Right renal cortex interstitium (tissue), 3 donors: ENCODE measurements at places on chromosomes 2 and 18. TPM values are rescaled to one million over a fixed set of nuclear protein-coding genes. Genes with fewer than 3 reads are reported as not detected.

DNA sequence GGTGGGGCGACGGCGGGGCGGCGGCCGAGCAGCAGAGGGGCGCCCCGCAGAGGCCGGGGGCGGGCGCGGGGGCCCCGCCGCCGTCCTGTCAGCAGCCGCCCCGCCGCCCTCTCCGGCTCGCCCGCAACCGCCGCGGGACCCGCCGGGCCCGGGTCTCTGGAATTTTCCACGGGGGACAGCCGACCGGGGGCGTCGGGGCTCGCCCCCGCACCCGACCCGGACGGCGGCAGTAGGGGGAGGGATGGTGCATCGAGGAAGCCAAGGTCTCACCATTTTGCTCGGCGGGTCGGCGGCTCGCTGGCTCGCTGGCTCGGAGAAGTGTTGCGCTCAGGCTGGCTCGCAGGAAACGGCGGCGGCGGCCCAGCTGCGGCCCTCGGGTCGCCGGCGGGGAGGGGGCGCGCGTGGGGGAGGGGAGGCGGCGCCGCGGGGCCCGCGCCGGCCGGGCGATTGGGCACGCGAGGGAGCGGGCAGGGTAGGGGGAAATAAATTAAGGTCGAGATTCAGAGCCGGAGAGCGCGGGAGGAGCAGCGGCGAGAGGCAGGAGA lies 405 bp downstream of the PPP3R1 start:
- DNase-seq: no peak

DNA sequence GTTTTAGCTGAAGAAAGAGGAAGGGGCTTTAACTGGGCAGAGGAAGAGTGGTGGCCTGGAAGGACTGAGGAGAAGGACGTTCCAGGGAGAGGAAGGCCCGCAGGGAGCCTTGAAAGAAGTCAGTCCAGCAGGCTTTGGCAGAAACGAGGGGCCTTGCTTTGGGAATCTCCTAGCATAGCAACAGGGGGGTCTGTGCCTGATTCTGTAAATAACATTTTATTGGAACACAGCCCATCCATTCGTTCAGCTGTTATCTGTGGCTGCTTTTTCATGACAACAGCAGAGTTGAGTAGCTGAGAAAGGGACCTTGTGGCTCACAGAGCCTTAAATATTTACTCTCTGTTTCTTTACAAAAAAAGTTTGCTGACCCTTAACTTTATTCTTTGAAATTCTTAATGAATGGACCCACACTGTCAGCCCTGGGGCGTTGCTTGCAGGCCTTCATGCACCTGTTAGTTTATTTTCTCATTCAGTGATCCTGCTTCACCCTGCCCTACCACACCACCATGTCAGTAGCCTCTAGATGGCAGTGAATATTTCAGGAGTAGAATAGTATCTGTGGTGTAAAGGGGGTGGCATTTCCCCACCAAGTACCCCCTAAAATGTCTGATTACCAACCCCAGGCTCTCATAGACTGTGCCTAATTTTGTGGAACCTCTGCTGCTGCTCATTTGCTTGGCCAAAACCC lies 61.0 kb downstream of the MGAT5 start:
- no peak for DNase-seq

The NDUFB3 gene
- 131 TPM for polyA plus RNA-seq

The HOXD11 gene
- 42.6 TPM for polyA plus RNA-seq

The NEU2 gene
- not detected for polyA plus RNA-seq

The DSC1 gene
- polyA plus RNA-seq: 3.0 TPM

DNA sequence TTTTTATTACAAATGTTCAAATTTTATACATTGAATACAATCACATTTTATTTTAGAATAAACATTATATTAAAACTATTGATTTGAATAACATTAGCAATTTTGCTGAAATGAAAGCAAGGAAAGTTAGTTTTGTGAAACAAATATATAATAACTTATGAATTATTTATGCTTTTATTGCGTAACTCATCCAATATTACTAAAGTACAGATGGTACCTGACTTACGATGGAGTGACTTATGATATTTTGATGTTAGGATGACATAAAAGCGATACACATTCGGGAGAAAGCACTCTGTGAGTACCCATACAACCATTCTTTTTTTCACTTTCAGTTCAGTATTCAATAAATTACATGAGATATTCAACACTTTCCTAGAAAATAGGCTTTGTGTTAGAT lies 26.5 kb downstream of the GPR39 start:
- no peak for DNase-seq

DNA sequence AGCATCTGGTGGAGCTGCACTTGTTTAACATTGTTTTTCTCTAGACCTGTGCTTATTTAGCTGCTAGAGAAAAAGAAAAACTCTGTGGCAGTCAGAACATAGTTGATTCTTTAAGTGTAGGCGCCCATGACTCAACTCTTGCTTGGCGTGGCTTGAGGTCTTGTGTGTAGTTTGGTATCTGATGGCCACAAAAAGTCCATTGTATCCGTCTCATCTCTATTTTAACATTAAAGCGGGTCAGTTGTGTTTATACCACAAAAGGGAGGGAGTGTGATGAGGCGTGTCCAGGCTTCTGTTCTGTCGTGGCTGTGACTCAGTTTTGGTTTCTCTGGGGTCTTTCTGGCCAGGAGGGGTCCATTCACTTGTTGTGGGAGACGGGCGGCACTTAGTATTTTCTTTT lies 24.2 kb upstream of the UGT1A8 start:
- DNase-seq: no peak

The DAW1 gene
- polyA plus RNA-seq: 0.76 TPM

The RAB11FIP5 gene
- 45.0 TPM for polyA plus RNA-seq

GRCh38 chr2:67923696-67924095 lies 139.1 kb downstream of the C1D start:
- DNase-seq: no peak

The OR6B2 gene
- not detected for polyA plus RNA-seq

The FBXO48 gene
- 1.7 TPM for polyA plus RNA-seq

DNA sequence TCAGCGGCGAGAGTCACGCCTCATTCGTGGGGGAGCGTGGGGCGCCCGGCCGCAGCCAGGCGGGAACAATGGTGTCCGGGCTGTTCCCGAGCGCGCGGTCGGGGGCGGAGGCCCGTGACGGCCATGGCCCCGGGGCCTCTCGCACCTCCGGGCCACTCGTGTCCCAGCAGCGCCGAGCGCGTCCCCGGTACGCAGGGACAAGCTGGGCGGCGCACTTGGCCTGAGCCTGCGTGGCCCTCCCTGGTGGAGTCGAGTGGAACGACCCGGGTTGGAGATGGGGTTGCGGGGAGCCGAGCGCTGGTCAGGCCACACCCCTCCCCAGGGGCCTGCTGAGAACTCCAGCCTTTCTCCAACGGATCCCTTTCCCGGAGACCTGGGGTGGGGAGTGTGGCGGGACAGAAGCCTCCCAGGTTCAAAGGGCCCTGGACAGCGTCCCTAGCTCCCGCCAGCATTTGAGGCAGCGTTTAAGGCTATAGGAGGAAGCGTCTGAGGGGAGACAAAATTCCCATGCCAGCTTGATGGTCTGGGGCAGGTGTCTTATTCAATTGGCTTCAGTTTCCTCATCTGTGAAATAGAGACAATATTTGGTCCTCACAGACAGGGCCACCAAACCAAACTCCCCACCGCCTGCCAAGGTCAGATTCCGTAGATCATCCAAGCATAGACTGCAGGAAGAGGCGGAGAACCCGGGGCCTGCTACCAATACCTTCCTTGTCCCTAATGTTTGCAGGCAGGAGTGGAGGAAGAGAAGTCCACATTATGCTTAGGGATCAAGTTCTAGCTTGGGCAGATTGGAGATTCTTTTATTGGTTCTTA lies 553 bp downstream of the CNDP2 start:
- DNase-seq: no peak

The CCNT2 gene
- polyA plus RNA-seq: 55.0 TPM

DNA sequence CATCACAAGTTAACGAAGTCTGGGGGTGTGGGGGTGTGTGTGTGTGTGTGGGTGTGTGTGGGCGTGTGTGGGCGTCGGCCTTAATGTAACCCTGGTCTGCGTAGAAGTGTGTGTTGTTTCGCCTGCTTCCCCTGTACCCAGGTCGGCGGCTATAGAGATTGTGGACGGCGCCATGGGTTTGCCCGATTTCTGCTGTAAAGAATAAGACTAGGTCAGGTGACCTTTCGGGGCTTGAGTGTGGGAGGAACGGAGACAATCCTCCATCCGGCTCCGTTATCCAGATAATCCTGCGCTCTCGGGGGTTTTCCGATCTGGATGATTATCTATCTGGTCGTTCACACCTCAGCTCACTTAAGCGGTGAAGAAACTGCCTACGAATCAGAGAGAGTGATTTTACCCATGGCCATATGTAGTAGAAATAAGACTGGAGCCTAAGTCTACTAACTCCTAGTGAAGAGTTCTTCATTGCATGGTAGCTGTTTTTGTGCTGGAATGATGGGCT lies 543 bp downstream of the HADHB start:
- DNase-seq: peak; percentile 3

The DSG3 gene
- not detected for polyA plus RNA-seq

- no peak for DNase-seq
Observed at GRCh38 chr18:39340418-39340817, 1774.8 kb upstream of the CELF4 start.

DNA sequence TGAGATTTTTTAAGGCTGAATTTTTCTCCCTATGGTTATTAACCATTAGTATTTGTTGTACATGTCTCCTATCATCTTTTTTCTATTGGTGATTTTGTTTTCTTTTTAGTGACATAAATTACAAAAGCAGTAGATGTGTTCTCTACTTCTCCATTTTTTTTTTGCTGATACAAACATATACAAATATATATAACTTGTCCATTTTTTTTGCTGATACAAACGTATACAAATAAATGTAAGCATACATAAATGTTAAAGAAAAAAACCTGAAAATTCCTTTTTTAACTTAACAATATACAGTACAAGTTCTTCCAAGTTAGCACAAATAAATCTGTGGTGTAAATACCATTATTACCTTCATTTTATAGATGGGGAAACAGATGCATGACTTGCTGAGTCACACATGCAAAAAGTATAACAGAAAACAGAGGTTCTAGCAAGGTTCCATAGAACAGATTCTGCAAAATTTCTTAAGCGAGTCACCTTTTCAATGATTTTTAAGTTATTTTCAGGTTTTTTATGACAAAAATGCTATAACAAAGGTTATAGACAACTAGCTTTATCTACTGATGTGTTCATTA lies 2.1 kb downstream of the MSGN1 start:
- no peak for DNase-seq

DNA sequence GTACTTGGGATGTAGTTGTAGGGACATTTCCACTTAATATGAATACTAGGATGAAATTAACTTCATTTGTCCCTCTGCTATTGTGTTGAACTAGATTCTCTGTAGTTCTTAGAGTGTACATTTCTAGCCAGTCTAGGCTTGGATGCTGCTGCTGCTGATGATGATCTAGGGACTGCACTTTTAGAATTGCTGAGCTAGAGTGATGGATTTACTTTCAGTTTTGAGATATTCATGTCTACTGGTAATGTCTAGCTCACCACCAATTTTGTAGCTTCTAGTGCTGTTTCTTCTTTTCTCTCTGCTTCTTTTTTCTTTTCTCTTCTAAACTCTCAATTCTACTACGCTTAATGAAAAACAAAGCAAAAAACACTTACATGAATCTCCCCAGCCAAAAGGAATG lies 49.4 kb downstream of the MRPS9 start:
- DNase-seq: no peak

GRCh38 chr2:227450311-227450841 lies 21.6 kb upstream of the AGFG1 start:
- DNase-seq: no peak

DNA sequence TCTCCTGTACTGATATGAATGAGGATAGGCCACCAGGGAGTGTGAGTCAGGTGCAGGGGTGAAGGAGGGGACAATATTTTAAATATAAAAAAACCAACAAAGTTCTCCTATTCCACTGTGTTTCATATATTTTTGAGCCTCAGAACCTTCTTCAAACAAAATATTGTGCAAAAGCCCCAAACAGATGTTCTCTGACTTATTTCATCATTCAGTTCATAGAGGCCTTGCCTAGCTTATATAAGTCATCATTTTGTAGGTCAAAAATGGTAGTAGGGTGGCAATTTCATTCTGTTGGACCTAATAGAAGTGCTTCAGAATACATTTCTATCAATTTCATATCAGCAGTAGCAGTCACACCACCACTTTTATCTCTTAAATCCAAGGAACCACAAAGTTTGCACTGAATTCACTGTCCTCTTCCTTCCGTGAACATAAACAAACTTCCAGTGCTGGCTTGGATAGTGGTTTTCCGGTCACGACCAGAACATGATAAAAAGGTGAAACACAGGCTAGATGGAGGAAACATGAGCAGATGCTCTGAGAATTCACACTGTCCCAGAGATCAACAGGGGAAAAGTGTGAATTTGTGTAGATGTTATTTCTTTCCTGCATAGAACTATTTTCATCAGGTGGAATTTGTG lies 99.1 kb downstream of the EN1 start:
- no peak for DNase-seq

The SPC25 gene
- 19.7 TPM for polyA plus RNA-seq

DNA sequence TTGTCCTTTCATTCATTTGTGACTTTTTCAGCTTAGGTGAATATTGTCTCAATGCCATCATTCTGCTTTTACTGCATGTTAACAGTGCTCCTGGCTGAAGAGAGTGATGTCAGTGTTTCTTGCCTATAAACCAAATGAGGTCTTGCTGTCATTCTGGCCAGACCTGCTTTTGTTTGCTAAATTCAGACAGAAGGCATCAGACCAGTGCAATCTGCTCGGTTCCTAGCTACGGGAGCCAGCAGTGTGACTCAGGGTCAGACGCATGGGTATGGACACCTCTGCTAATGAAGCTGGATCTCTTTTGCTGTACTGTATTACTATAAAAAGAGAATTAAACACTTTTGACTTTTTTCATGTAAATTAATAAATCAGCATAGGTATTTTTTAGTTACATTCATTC lies 178.9 kb downstream of the TMEM182 start:
- DNase-seq: no peak

DNA sequence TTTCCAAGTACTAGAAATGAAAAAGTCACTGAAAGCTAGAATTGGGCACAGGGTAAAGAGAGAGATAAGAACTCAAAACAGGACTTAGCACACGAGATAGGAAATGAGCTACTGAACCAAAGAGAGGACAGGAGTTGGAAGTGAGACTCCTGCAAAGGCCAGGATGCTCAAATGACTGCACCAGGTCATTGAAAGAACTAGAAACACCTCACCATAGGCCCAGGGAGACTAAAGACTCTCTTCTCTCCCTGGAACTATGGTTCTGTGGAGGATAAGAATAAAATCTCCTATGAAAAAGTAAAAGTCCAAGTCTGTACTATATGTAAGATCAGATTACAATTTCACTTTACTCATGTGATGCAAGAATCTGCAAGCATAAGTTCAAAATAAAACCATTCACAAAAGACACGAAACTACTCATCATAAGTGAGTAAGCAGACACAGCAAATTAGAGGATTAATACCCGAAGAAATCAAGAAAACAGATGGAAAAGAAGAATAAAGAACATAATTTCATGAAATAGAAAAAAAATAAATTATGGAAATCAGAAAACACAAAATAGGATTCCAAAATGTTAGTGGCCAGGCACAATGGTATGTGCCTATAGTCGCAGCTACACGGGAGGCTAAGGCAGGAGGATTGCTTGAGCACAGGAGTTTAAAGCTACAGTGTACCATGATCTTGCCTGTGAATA lies 6.5 kb downstream of the NBAS start:
- DNase-seq: no peak

GRCh38 chr2:20456116-20456571 lies 9.3 kb downstream of the RHOB start:
- DNase-seq: no peak

- no peak for DNase-seq
Observed at GRCh38 chr2:64784168-64785061, 130.7 kb upstream of the SERTAD2 start.

GRCh38 chr2:123912171-123912570 lies 112.9 kb upstream of the CNTNAP5 start:
- no peak for DNase-seq

The IL36A gene
- polyA plus RNA-seq: not detected
